ENCODE measurements at places on chromosomes 5 and 9.

DNA sequence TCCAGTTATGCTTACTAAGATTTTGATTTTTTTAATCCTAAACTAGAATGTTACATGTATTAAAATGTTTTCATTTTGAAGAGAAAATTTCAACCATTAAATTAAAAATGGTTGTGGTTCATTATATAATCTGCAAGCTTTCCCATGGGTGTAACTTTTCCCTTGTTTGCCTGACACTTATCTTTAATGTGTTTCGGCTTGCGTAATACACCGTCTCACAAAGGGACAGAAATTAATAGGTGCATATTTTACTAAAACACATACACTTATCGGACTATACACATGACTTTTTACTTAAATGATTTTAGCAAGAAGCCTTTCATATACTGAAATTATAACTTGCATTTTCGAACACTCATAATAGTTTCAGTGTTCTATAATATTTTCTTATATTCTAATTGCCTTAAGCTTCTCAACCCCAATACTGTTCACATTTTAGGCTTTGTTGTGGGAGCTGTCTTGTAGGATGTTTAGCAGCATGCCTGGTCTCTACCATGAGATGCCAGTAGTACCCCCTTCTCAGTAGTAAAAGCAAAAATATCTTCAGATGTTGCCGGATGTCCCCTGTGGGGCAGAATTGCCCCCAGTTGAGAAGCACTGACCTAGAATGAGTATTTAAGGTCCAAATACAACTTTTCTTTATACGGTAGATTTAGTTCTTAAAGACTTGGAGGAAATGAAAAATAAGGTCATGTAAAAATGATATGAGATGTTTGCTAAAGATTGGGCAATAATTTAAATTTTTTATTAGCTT, 28.6 kb downstream of the UGCG start:
- DNase-seq, result no peak

DNA sequence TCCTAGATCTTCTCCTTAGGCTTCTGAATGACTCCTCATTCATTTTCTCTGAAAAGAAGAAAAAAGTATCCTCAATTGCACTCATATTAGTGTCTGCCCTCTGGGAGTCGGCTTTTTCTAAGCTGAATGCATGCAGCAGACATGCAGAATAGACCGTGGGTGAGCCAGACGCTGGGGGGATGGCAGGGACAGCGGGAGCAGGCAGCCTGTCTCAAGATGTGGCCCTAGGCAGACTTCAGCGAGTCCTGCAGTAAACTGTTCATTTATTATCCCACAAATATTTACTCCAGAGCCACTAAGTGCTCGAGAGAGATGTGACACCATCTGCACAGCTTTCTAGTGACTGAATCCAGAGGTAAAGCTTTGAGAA, 164.9 kb upstream of the RAI14 start:
- no peak for DNase-seq

GRCh38 chr9:68775003-68775730, 70.1 kb downstream of the PIP5K1B start:
- no peak for DNase-seq

- no peak for DNase-seq
These were observed 50.3 kb downstream of the HMHB1 start for GRCh38 chr5:143862271-143862670.

DNA sequence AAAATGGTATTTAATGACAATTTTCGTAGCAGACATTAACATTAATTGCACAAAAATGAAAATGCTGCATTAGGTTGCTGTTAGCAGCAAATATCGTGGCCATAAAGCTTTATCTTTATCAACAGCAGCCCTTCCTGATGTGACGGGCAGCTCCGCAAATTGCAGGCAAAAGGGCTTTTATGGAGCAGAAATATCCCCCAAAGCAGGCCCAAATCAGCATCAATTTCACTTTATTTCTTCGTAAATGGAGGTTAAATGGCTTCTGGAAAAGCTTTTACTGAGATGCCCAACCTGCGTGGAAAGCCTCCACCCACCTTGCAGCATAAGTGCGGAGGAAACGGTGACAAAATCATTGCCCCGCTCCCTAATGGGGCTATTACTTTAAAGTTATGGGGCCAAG, 77.9 kb upstream of the BARHL1 start:
- no peak for DNase-seq

- no peak for DNase-seq
These were observed 31.5 kb upstream of the NKD2 start for GRCh38 chr5:976849-977751.

DNA sequence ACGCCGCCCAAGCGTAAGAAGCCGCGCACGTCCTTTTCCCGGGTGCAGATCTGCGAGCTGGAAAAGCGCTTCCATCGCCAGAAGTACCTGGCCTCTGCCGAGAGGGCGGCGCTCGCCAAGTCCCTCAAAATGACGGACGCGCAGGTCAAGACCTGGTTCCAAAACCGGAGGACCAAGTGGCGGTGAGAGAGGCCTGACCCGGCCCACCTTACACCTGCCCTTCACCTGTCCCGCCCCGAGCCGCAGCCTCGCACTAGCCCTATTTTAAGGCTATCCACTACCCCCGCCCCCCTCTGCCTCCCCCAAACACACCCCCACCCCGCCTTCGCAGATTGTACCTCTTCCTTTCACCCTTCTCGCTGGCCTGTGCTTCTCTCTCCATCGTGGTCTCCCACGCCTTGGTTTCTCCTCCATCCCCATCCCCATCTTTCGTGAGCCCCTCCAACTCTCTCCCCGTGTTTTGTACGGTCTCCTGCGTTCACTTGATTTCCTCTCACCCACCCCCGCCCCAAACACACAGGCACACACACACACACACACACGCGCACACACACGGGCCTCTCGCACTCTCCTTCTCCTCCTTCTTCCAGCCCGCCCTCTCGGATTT, 1.3 kb downstream of the TLX3 start:
- DNase-seq, result peak; percentile 50

DNA sequence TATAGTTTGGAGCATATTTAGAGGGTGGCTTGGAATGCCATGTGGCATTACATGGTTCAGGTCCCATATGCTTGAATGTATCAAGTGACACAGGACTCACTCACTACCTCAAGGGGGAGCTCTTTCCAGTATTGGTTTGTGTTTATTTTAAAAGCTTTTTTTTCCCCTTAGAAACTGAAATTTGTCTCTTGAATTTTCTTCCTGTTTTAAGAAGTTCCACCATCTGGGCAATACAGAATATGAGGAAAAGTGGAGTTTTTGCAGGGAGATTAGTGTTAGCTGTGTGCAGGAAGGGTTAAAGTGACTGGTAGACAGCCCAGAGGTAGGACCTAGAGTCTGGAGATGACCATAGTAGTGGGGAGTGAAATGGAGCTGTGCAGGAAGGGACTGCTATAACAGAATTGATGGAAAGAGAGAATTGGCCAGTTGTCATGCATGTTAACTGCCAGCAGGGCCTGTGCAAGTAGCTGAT, 36.6 kb downstream of the CTNNA1 start:
- DNase-seq, result no peak

DNA sequence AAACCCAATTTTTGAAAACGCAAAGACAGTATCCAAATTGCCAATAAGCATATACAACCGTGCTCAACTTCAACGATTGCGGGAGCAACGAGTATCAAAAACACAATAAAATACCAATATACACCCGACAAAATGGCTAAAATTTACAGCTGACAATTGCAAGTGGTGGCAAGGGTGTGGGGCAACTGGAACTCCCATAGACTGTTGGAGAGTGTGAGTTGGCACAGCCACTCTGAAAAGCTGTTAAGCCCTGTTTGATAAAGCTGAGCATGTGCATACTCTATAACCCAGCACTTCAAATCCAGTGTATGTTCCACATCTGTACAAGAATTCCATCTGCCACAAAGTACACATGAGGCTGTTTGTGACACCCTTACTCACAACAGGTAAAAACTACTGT, 20.3 kb upstream of the NKD2 start:
- no peak for DNase-seq

GRCh38 chr5:8905021-8905420, 640.9 kb downstream of the SEMA5A start:
- no peak for DNase-seq

GRCh38 chr5:124919747-124920525, 173.5 kb upstream of the ZNF608 start:
- DNase-seq, result no peak

DNA sequence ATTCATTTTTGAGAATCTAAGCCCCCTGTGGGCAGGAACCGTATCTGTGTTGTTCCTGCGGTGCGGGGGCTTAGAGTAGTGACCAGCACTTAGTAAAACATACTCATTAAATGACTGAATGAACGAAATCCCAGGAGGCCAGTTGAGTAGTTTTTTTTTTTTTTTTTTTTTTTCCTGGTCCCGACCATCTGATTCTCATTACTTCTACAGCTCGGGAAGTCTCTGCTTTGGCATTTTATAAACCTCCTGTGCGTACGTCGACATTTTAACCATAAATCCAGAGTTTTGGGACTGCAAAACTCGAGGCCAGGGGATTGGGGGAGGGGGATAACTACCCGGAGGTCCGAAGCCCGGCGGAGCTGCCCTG, 31.5 kb upstream of the SPRY4 start:
- DNase-seq, result no peak

DNA sequence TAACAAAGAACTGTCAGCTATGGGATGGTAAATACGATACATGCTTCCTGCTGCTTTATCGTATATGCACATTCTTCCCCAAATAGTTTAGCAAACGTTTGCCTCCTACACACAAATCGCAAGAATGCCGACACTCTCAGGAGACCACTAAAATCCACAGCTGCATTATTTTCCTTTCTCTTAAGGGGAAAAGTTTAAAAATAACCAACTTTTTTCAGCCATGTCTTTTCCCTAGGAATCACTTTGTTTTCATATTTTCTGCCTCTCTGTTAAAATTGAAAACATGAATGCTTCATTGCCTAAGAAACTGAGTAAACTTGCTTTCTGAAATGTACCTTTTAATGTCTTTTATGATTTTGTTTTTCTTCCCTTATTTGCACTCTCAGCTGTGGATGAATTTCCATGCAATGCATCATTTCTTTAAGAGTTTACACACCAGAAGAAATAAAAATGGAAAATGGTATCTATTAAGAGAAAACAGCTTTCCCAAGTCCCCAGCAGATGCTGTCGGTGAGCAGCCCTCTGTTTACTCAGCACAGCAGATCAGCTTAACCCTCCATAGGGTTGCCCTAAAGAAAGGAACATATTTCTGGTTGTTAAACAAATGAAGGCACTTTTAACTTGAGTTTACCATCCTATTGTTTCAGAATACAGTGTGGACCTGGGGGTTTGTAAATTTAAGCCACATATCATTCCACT, 66.2 kb downstream of the IZUMO3 start:
- no peak for DNase-seq

DNA sequence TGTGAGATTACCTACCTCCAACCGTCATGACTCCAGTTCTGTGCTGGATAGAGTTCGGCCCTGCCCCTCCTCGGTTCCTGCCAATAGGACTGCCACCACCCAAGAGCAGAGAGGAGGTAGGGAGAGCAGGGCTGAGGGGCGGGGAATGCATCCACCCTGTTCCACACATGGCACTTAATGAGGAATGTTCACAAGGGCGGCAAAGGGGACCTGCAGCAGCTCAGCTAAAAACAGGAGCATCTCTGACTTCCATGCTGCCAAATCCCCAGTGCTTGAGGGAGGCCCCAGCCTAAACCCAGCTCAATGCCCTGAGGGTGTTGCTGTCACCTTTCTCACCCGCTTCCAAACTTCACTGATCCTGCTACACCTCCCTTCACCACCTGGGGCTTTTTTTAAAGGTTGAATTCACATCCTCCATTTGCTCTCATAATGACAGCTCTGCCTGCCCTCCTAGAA, 7.8 kb upstream of the DELE1 start:
- DNase-seq, result no peak

DNA sequence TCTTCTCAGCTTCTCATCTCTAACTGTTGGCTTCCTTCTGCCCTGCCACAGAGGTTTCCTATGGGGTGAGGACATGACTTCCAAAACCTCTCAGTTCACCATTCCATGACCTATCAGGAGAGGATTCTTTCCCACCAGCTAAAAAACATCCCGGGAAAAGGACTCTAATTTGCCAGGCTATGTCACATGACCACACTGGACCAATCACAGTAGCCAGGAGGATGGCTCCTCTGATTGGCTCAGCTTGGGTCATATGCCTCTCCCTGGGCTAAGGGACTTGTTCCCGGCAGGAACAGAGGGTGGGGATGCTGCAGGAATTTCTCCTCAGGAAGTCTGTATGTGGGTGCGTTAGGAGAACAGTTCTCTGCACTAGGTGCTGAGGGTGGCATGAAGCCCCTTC, 40.3 kb upstream of the XPA start:
- DNase-seq, result no peak

GRCh38 chr5:132493821-132494220, 3.2 kb upstream of the IRF1 start:
- no peak for DNase-seq

DNA sequence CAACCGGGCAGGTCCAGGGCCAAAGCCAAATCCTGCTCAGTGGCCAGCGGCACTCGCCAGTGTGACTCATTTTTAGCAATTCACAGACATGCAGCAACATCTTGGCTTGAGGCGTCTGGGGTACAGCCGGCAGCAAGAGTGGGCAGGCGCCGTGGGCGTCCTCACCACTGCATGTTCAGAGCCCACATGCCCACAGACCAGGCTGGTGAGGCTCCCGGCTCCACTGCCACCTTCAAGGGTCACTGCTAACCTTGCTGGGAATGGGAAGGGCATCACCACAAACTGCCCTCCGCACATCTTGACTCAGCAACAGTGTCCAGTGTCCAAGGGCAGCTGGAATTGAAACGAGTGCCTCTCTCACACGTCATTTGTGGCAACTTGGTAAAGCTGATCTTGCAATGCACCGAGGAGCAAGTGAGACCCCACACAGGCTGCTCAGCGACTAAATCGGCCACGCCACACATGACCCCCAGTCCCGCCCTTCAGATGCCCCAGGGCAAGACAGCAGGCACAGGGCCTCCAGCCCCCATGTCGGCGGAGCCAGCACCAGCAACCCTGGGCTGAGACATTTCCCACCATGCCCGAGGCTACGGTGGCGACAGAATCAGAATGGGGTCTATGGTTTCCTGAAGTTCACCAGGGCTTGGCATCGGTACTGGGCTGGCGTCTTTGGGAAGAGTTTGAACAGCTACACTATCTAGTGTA, 140.3 kb downstream of the ROR2 start:
- DNase-seq, result no peak

DNA sequence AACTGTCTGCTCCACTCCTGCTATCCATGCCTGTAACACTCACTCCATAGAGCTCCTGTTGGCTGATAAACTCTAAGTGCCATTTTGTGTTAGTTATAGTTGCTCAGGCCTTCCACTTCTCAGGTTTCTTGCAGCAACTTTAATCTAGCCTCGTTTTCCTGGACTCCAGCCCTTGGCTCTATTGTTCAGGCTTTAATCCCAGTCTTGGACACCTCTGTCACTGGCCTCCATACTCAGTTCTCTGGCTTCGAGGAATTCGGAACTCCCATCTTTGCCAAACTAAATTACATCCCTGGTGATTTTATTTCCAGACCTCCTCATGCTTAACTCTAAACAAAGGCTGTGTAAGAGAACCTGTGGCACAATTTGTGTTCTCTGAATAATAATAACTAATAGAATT, 39.8 kb downstream of the EMB start:
- no peak for DNase-seq

DNA sequence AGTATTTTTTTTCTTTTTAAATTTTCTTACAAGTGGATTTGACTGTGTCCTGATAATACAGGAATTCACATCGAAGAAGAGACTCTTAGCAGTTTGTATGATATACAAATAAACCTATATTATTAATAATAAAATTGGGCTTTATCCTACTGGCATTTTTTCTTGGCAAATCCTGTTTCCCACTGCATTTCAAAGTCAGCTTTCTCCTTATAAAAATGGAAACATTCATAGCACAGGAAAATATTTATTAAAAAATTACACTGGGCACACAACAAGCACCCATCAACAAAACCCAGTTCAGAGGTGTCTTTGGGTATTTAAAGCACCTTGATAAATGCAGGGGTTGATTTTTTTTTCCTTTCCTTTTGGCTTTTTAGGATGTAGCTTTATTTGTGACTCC, 200.9 kb downstream of the MEF2C start:
- no peak for DNase-seq

Data from stimulated activated CD8-positive, alpha-beta memory T cell treated with anti-CD3 and anti-CD28 coated beads, Interleukin-4, amount 100 ng/mL, for 48 hours (primary cell).